ENCODE measurements at places on chromosomes 6 and 20. TPM values are rescaled to one million over a fixed set of nuclear protein-coding genes. Genes with fewer than 3 reads are reported as not detected.

The MUC22 gene
- not detected for total RNA-seq

DNA sequence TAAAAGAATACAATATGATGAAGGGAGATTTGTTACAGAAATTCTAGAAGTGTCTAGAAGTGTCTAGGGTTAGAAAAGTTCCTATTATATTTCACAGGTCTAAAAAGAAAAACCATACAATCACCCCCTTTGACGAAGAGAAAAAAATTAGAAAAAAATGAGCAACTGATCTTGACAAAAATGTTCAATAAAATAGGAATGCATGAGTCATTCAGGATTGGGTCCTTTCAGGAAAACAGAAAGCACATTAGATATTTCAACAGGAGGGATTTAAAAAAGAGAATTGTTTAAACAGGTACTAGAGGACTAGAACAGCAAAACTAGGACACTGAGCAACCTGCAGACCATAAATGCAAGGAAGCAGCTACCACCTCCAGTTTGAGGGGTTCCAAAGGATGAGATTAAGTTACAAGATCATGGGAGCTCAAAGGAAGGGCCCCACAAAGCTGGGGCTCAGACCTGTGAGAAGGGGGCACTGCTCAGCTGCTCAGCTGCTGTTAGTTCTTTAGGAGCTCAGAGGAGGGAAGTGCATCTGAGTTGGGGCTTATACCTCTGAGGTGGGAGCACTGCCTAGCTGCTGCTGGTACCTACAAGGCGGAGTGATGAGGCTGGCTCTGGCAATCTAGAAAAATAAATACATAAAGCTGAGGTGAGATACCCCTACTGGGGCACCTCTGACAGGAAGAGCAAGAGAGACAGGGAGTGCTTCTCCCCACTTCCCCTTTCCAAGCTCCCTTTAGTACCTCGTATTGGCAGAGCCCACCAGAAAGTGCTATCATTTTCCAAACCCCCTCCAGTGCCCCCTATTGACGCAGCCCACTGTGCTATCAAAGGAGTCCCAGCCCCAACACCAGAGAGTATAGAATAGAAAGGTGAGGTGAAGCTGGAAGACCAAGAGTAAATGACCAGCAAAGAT, 27.1 kb upstream of the BEND6 start:
- no peak for DNase-seq

The MCHR2 gene
- total RNA-seq: not detected

- no peak for DNase-seq
These were observed 55.4 kb downstream of the ANKRD60 start for GRCh38 chr20:58173091-58173490.

DNA sequence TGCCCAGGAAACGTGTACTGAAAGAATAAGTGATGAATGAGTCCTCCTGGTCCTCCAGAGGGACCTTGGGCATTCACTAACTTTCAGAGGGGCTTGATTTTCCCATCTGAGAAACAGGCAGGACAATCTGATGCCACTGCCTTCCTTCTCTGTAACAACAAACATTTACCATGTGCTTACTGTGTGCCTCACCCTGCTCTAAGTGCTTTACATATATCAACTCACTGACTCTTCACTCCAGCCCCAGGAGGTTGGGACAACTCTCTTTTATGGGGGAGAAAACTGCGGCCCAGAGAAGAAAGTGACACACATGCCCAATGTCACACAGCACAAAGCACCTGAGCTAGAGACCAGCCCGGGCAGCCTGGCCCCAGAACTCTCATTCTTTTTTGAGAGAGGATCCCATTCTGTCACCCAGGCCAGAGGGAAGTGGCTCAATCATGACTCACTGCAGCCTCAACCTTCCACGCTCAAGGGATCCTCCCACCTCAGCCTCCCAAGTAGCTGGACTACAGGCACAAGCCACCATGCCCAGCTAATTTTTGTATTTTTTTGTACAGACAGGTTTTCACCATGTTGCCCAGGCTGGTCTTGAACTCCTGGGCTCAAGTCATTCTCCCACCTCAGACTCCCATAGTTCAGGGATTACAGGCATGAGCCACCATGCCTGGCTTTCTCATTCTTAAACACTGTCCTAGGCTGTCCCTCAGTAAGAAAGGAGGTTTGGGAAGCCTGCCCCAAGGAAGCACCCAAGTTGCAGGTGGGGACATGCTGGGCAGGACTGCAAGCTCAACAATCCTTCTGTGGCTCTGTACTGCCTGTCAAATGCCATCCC, 38.0 kb downstream of the NOL4L start:
- no peak for DNase-seq

The PTK7 gene
- 121 TPM for total RNA-seq

DNA sequence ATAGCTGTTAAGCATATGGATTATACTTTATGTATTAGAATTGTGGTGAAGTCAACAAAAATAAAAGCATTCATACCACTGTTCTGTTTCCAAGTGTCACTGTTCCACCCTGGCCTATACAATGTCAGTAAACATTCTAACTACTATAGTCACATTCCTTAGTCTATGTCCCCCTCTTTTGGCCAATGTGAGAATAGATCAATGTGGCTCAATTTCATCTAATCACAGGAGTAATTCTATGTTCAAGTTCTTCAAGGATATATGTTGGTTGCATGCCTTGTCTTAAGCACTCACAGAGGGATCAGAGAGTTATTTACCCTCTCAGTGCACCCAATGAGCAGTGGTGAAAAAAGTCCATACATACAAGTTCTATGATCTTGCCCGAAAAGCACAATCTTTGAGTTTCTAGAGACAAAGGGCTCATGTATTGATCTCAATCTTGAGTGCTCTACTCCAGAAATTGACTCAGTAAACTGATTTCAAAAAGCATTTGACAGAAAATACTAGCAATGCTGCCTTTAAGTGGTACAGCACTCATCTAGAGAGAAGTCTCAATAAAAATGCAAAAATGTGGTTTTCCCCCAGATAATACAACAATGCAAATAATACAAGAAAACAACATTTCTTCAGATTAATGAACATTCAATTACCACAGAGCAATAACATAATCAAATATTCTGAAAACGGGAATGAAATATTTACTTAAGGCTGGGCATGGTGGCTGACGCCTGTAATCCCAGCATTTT, 16.5 kb downstream of the SMLR1 start:
- peak; percentile 66 for DNase-seq

GRCh38 chr6:3585320-3585935, 128.6 kb upstream of the SLC22A23 start:
- DNase-seq: peak; percentile 2

GRCh38 chr6:149727793-149728498, 10.0 kb upstream of the LATS1 start:
- no peak for DNase-seq

The ELOVL2 gene
- 0.59 TPM for total RNA-seq

DNA sequence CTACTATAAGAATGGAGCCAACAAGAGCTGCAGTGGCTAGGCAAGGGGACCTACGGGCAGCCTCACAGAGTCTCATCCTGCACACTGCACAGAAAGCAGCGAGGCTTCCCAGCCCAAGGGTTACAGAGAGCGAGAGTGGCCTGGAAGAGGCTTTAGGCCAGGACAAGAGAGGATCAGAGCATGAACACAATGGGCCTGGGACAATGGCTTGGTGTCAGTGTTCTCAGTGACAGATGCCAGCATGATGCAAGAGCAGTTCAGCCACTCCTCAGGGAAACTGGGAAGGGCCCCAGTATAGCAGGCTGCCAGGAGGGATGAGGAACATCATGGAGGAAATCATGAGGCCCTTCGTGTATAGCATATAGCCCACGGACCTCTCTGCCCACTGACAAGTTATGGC, 108.0 kb downstream of the NUS1 start:
- no peak for DNase-seq

DNA sequence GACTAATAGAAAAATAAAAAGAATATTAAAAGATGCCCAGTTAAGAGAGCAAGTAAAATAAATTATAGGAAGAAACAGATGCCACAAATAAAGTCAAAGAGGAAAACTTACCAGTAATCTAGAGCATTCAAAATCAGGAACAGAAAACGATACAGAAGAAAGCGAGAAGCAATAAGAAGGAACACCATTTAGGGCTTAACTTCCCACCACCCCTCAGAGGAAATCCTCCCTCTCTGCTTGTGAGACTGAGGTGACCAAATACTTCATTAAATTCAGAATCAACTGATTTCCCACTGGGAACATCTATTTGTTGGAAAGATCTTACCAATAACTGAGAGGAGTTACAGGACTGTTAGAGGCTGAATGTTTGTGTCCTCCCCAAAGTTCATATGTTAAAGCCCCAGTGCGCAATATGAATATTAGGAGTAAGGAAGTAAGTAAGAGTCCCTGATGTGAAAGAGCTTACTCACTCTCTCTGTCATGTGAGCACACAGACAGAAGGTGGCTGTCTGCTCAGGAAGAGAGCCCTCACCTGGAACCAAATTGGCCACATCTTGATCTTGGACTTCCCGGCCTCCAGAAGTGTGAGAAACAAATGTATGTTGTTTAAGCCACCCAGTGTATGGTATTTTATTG, 19.5 kb downstream of the KATNA1 start:
- no peak for DNase-seq

DNA sequence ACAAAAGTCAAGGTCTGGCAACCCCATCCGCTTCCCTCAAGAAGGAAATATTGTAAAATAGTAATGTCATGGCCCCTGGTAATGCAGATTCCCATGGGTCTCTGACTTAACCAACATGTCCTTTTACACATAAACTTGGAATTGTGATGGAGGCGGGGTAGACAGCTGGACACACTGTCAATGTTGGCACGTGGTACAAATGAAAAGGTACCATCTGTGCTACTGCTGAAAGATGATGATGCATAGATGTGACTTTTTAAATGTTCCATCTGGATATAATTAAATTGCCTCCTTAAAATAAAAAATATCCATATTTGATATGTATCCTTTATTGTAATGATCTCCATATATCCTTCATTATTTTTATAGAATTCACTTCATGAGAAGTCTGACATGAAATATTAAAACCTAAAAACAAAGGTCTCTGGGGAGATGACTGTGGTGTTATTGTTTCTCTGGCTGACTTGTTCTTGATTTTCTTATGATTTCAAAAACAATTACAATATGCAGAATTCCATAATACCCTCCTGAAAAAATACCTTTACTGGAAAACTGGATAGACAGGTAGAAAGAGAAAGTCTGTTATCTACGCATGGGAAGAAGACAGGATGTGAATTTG, 104.5 kb downstream of the MKKS start:
- no peak for DNase-seq

DNA sequence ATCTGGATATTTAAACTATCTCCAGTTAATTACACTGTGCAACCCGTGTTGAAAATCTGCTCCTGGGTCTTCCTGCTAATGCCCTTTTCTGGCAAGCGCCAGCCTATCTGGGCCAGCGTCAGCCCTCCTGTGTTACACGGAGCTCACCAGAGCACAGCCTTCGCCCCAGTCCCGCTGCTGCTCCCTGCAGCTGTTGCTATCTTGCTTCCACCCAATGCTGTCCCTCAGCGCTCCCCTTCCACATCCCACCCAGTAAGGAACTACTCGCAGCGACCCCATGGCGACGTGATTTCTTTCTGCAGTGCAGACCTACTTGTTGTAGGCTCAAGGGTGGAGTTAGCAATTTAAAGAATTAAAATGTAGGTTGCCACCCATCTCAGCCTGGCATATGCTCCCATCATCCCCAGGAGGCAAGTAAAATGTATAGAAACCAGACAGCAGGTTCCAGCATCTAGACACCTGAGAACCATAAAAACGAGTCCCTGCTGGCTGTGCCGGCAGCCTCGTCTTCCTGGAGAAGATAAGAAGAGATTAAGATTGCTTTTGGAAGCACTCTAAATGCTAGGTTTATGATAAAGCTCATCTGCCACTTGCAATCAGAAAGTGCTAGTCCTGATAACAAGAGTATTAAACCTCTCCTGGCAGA, 254.3 kb upstream of the FOXQ1 start:
- no peak for DNase-seq

The PSORS1C2 gene
- total RNA-seq: 2.9 TPM
